ENCODE measurements at places on chromosomes 5 and 9. TPM values are rescaled to one million over a fixed set of nuclear protein-coding genes. Genes with fewer than 3 reads are reported as not detected.

GRCh38 chr9:76619640-76620039 is 144.6 kb upstream of the PCA3 start:
- no peak for DNase-seq

GRCh38 chr9:76215066-76215465 is 179.2 kb downstream of the RFK start:
- DNase-seq, result no peak

C9orf50 gene
- 0.30 TPM for polyA plus RNA-seq

GRCh38 chr9:70135176-70135575 is 91.5 kb downstream of the MAMDC2 start:
- DNase-seq, result no peak

GNG10 gene
- 59.3 TPM for polyA plus RNA-seq

All from left kidney (tissue), 8 donors.